ENCODE measurements at places on chromosomes 6 and 20. TPM values are rescaled to one million over a fixed set of nuclear protein-coding genes. Genes with fewer than 3 reads are reported as not detected.

Gene NNAT
- total RNA-seq, result 82.8 TPM

Gene LAMA5
- 53.5 TPM for total RNA-seq

Gene OTOR
- total RNA-seq, result not detected

Gene IBTK
- 25.7 TPM for total RNA-seq

Gene FBXO30
- total RNA-seq, result 47.1 TPM

Gene FAM209B
- not detected for total RNA-seq

Gene MUC21
- total RNA-seq, result not detected

Gene SYCP2L
- total RNA-seq, result 0.66 TPM

Gene SLC39A7
- 49.6 TPM for total RNA-seq

Gene TAGAP
- 1.2 TPM for total RNA-seq

Gene PRDM1
- total RNA-seq, result 1.1 TPM

Gene SLC35D3
- total RNA-seq, result 0.95 TPM

Gene CDC5L
- 18.0 TPM for total RNA-seq

Gene SLC35F1
- total RNA-seq, result 3.8 TPM

Gene CDSN
- not detected for total RNA-seq

Gene SIRPD
- total RNA-seq, result not detected

DNA sequence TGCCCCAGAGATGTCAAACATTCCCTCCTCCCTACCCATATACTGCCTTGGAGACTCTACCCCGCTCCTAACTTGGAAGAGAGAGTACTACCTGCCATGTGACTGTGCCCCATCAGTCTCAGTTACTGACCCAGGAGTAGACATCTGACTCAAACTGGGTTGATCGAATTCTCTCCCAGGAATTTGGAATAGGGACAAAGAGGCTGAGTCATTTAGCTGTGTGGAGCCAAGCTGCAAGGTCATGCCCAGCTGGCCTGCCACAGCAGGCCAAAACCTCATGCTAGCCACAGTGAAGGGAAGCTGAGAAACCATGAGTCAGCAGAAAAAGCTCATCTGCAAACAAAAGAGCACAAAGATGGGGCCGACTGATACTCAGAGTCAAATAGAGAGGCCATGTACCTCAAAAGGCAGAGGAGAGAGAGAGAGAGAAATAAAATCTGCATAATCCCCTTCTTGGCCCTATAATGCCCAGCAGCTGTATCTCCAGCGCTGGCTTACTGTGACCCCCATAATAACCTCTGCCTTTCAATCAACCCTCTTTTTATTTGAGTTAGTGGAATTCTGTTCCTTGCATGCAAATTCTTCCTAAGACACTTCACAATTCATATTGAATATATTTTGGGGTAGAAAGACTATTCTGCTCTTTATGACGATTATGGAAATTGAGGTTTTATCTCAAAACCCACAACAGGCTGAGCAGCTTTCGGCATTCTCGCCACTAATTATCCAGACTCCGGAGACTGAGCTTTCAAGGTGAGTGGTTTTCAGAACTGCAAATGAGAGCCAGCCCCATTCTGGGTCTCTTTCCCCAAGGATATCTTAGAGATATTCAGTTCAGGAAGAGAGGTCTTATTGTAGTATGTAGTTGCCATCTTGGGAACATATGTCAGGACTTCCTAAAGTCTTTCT, 21.4 kb upstream of the AKIRIN2 start:
- no peak for DNase-seq

GRCh38 chr6:131687022-131687421, 14.2 kb downstream of the OR2A4 start:
- no peak for DNase-seq

- DNase-seq, result no peak
Measured at GRCh38 chr6:145015739-145016558, 719.4 kb downstream of the EPM2A start.

DNA sequence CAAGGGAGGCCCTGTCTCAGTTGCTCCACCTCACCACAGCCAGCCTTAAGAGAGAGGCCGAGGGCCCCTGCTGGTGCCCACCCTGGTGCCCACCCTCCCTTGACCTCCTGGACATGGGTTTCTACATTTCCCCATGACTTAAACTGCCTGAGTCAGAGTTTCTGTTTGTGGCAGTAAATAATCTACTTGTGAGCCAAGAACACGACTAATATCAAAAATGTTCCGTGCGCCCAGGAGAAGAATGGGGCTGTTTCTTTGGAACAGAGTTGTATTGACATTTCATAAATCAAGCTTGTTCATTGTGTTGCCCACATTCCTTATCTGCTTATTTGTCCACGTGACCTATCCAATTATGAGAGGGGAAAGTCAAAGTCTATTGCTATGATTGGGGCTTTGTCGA, 143.5 kb downstream of the ANKRD60 start:
- DNase-seq, result no peak

- no peak for DNase-seq
Measured at GRCh38 chr6:134630508-134631121, 312.7 kb upstream of the SGK1 start.

- no peak for DNase-seq
Measured at GRCh38 chr6:138719744-138720143, 53.8 kb upstream of the CCDC28A start.

GRCh38 chr20:9756660-9757059, 82.2 kb downstream of the PAK5 start:
- no peak for DNase-seq

- DNase-seq, result no peak
Measured at GRCh38 chr6:119575721-119576120, 226.2 kb upstream of the MAN1A1 start.

- DNase-seq, result no peak
Measured at GRCh38 chr6:31053873-31054272, 43.6 kb downstream of the MUC22 start.

- DNase-seq, result no peak
Measured at GRCh38 chr6:63355632-63356031, 35.8 kb upstream of the LGSN start.

DNA sequence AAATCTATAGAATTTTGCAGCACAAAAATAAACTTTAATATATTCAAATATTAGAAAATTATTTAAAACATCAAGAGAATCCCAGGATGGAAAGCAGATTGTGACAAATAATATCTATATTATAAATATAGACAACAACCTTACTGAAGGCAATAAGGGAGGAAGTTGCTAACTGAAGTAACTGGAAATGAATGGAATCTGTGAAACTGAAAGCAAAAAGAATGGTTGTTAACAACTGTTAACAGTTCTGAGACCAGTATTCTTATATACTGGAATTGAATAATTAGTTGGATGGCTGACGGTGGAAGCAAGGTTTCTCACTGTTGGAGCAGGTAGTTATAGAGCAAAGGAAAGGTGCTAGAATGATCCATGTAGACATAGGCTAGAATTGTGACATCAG, 220.4 kb downstream of the PLCB1 start:
- no peak for DNase-seq

DNA sequence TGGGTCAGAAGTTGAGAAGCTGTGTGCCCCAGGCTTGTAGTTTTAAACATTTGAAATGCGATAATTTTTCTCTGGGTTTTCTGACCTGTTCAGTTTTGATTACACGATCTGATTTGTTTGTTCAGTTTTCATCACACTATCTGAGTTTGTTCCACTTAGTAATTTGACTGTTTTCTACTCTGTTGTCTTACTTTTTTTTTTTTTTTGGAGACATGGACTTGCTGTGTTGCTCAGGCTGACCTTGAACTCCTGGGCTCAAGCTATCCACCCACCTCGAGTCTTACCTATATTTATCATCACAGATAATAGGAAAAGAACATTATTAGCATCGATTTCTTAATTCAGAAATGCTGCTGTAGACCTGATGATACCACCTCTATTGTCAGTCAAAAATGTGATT, 379.1 kb downstream of the UTRN start:
- no peak for DNase-seq

DNA sequence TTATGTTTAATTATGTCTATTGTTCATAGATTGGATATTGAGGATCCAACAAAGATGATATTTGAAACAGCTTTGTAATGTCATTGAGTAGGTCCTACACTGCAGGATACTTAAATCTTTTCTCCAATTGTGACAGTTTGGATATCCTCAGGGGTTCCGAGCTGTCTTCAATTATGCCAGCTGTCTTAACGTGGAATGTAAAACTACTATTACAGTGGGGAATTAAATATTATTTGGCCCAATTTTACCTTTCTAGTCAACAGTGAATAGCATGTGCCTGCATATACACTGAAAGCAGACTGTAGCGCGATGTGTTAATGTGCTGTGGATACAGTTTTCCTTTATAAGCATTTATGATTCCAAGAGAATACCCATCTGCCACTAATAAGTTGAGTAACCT, 156.9 kb downstream of the GRIK2 start:
- no peak for DNase-seq

- peak; percentile 74 for DNase-seq
Measured at GRCh38 chr6:156779206-156780094, 2.3 kb downstream of the ARID1B start.

- no peak for DNase-seq
Measured at GRCh38 chr6:168871642-168872315, 381.9 kb downstream of the THBS2 start.

- no peak for DNase-seq
Measured at GRCh38 chr6:16118825-16119224, 10.1 kb upstream of the MYLIP start.

GRCh38 chr6:108163267-108163643, 2.6 kb upstream of the NR2E1 start:
- DNase-seq, result no peak

DNA sequence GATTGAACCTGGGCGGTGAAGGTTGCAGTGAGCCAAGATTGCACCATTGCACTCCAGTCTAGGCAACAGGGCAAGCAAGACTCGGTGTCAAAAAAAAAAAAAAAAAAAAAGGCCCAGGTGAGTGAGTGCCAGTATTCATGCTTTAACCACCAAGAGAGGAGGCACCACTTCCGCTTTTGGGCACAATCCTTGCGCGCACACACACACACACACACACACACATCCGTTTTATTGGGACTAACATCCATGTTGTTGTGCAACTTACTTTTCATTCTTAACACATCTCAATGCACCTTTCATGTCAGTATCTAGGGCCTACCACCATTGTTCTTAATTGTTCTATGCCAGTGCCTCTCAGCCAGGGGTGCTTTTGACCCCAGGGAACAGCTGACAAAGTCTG, 263.0 kb downstream of the CDC5L start:
- no peak for DNase-seq

GRCh38 chr20:52473186-52473585, 281.6 kb upstream of the ZFP64 start:
- DNase-seq, result no peak

DNA sequence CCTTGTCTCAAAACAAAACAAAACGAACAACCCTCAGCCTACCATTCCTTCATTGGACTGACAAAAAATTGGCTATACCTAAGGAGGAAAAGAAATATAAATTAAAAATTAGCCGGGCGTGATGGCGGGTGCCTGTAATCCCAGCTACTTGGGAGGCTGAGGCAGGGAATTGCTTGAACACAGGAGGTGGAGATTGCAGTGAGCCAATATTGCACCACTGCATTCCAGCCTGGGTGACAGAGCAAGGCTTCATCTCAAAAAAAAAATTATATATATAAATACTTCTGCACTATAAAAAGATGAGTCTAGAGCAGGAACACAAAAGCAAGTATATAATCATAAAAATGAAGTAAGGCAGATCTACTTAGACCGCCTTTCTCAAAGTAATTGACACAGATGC, 109.8 kb downstream of the CRYBG1 start:
- no peak for DNase-seq

DNA sequence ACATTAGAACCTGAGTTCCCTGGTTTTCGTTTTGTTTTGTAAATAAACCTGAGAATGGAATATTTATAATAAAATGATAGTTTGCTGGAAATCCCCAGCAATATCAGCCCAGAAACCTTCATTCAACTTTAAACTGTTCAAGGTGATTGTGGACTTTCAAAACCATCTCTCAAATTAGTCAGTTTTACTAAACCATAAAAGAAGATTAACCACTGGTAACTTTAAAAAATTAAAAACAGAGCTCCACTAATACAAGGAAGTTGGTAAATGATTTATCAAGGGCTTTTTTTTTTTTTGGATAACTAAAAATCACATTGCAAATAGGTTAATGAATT, 10.0 kb downstream of the MBOAT1 start:
- no peak for DNase-seq

DNA sequence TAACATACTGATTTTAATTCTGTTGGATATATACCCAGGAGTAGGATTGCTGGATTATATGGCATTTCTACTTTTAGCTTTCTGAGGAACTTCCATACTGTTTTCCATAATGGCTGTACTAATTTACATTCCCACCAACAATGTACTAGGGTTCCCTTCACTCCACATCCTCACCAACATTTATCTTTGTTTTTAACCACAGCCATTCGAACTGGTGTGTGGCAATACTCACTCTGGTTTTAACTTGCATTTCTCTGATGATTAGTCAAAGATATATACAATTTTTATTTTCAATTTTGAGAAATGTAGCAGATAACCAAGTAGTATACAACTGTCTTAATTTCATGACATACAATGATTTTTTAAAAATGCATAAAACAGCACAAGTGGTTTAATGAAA, 30.3 kb upstream of the ADGRG6 start:
- DNase-seq, result no peak

DNA sequence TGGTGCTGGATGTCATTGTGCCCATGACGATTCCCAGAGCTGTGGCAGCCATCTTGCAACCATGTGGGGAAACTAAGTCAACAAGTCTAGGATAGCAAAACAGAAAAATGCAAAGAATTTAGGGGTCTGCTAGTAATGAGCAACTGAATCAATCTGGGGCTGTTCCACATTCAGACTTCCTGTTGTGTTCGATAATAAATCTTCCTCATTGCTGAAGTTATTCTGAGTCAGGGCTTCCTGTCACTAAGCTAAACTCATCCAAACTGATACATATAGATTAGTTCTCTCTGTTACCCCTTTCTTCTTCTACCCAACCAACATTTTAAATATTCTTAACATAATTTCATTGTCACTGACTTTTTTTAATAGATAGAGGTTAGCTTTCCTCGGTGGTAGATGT, 205.9 kb downstream of the HACE1 start:
- DNase-seq, result no peak

GRCh38 chr6:39377539-39377950, 55.0 kb upstream of the KCNK16 start:
- peak; percentile 85 for DNase-seq

- DNase-seq, result no peak
Measured at GRCh38 chr6:132132422-132132821, 181.2 kb upstream of the CCN2 start.

DNA sequence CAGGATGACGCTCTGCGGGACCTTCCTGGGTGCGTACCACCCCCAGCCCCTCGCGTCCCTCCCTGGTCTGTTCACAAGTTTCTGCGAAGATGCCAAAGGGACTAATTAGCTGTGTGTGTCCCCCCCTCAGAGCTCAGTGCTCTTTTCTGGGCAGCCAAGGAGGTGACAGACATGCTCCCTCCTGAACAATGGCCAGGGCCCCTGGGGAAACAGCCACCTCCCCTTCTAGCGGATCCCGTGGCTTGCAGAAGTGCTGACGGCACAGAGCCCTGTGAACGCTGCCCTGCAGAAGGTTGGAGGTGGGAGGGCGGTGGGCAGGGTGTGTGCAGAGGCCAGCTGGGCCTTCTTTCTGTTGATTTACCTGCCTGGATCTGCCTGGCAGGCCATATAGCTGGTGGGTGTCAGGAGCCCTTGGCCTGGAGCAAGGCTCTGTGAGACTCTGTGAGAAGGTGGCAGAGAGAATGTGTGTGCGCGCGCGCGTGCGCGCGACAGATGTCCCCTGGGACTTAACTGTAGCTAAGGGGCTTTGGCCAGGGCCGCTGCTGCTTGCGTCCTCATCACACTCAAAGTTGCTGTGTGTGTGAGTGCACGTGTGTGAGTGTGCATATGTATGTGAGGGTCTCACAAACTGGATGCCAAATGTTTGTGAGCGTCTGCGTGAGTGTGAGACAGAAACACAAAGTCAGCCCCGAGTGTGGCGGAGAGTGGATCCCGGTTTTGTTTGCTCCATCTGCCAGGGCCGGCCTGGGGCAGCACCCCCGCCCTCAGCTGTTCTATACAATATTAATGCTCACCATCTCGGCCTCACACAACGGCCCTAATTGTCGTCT, 3.5 kb upstream of the MYT1 start:
- no peak for DNase-seq
